ENCODE measurements at places on chromosomes 12 and 14. TPM values are rescaled to one million over a fixed set of nuclear protein-coding genes. Genes with fewer than 3 reads are reported as not detected.

INSM2 gene
- 0.03 TPM for polyA plus RNA-seq

TAS2R42 gene
- polyA plus RNA-seq: 0.06 TPM

DLK1 gene
- polyA plus RNA-seq: 25.2 TPM

FAM181A gene
- polyA plus RNA-seq: not detected

FAR2 gene
- 18.1 TPM for polyA plus RNA-seq

CPM gene
- 10.5 TPM for polyA plus RNA-seq

ANHX gene
- not detected for polyA plus RNA-seq

TSPAN8 gene
- polyA plus RNA-seq: 595 TPM

CKB gene
- 326 TPM for polyA plus RNA-seq

BMAL2 gene
- polyA plus RNA-seq: 6.5 TPM

TMTC1 gene
- polyA plus RNA-seq: 4.0 TPM

PRB2 gene
- polyA plus RNA-seq: 0.28 TPM

KIF5A gene
- 12.3 TPM for polyA plus RNA-seq

KRT79 gene
- polyA plus RNA-seq: not detected

IL26 gene
- 0.10 TPM for polyA plus RNA-seq

AREL1 gene
- 23.5 TPM for polyA plus RNA-seq

TM7SF3 gene
- polyA plus RNA-seq: 68.3 TPM

CLEC14A gene
- 5.9 TPM for polyA plus RNA-seq

SNAPC1 gene
- 5.6 TPM for polyA plus RNA-seq

MYO1H gene
- polyA plus RNA-seq: 1.0 TPM

MGP gene
- 152 TPM for polyA plus RNA-seq

CD163 gene
- 10.4 TPM for polyA plus RNA-seq

STAC3 gene
- polyA plus RNA-seq: 4.0 TPM

SLC10A1 gene
- polyA plus RNA-seq: 0.13 TPM

GMFB gene
- polyA plus RNA-seq: 58.5 TPM

SLCO1B3 gene
- not detected for polyA plus RNA-seq

USP44 gene
- 0.93 TPM for polyA plus RNA-seq

FAM186B gene
- polyA plus RNA-seq: 0.91 TPM

C12orf50 gene
- polyA plus RNA-seq: 0.04 TPM

GARIN6 gene
- polyA plus RNA-seq: not detected

CEBPE gene
- polyA plus RNA-seq: 0.07 TPM

NPFF gene
- not detected for polyA plus RNA-seq

PLEKHD1 gene
- 0.03 TPM for polyA plus RNA-seq

KRT72 gene
- polyA plus RNA-seq: 2.0 TPM

CAPZA3 gene
- polyA plus RNA-seq: 0.04 TPM

ITGB7 gene
- 9.5 TPM for polyA plus RNA-seq

MTERF2 gene
- polyA plus RNA-seq: 21.6 TPM

ADAMTS20 gene
- polyA plus RNA-seq: 0.49 TPM

NRXN3 gene
- 12.8 TPM for polyA plus RNA-seq

SPATA7 gene
- 18.0 TPM for polyA plus RNA-seq

BICDL1 gene
- polyA plus RNA-seq: 14.9 TPM

HAL gene
- polyA plus RNA-seq: 3.6 TPM

ATL1 gene
- 13.2 TPM for polyA plus RNA-seq

RASSF9 gene
- 2.4 TPM for polyA plus RNA-seq

TMEM253 gene
- polyA plus RNA-seq: 62.3 TPM

MAPK1IP1L gene
- polyA plus RNA-seq: 83.8 TPM

PSMD9 gene
- 55.2 TPM for polyA plus RNA-seq

CPNE8 gene
- polyA plus RNA-seq: 13.5 TPM

NID2 gene
- 21.1 TPM for polyA plus RNA-seq

KRT73 gene
- polyA plus RNA-seq: 0.97 TPM

CLEC1B gene
- 0.19 TPM for polyA plus RNA-seq

TTC8 gene
- 25.7 TPM for polyA plus RNA-seq

HNF1A gene
- polyA plus RNA-seq: 55.5 TPM

NRIP2 gene
- 4.2 TPM for polyA plus RNA-seq

C12orf54 gene
- not detected for polyA plus RNA-seq
